ENCODE measurements at places on chromosomes 6 and 20. TPM values are rescaled to one million over a fixed set of nuclear protein-coding genes. Genes with fewer than 3 reads are reported as not detected.

DNA sequence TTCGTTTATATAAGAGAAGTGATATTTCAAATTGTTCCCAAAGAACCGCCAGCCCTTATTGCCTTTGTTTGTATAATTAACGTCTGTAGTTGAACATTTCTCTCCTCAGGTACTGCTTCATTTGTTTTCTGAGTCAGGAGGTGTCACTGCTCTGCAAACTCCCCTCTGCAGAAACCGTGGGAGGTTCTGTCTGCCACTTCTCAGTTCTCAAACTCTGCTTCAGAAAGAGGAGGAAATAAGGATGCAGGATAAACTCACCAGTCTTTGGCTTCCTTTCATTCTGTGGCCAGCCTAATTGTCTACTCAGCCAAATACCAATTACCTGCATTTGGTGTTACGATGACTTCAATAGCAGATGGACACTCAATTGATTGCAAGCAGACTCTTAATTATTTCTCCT, 149.8 kb downstream of the PAK5 start:
- no peak overlapping the region for H3K27ac ChIP-seq
- no peak overlapping the region for H3K4me3 ChIP-seq
- no peaks in the 10 kb centered on the region for H3K36me3 ChIP-seq

Gene HBS1L
- total RNA-seq = 72.1 TPM

GRCh38 chr6:148351309-148351708, 8.7 kb downstream of the SASH1 start:
- H3K4me3 ChIP-seq = no peak overlapping the region
- H3K36me3 ChIP-seq = peaks cover 2% of the 10 kb centered on the region
- H3K4me1 ChIP-seq = no peaks in the 10 kb centered on the region
- peaks cover 24% of the 10 kb centered on the region for H3K27me3 ChIP-seq
- no peak for DNase-seq

- peak overlapping the region; percentile 99 for H3K4me3 ChIP-seq
- no peak for DNase-seq
- H3K27ac ChIP-seq = peak overlapping the region; percentile 37
- H3K4me1 ChIP-seq = peaks cover 35% of the 10 kb centered on the region
- H3K27me3 ChIP-seq = no peaks in the 10 kb centered on the region
Measured at GRCh38 chr6:109456710-109457561, 1.4 kb upstream of the MICAL1 start.

DNA sequence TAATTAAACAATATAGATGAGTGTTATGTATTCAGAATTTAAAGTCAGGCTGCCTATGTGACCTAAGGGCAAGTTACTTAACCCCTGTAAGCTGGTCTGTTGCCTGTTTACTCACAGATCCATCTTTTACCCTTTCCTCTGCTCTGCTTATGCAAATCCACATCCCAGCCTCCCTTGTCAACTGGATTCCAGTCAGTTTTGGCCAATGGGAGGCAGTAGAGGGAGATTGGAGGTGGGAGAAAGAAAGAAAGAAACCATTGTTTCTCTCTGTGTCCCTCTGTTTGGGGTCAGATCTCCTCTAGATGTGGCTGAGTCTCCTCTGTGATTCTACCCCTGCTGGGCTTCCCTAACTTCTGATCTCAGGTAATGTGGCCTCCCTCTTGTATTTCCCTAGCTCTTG, 266.8 kb upstream of the PLN start:
- no peak for DNase-seq
- peaks cover 8% of the 10 kb centered on the region for H3K4me1 ChIP-seq
- H3K4me3 ChIP-seq = no peak overlapping the region
- no peak overlapping the region for H3K27ac ChIP-seq
- no peaks in the 10 kb centered on the region for H3K36me3 ChIP-seq

- peaks cover 15% of the 10 kb centered on the region for H3K4me1 ChIP-seq
- DNase-seq = no peak
- H3K27ac ChIP-seq = peak overlapping the region; percentile 84
Measured at GRCh38 chr6:53273370-53273769, 75.4 kb downstream of the ELOVL5 start.

- DNase-seq = no peak
- H3K27me3 ChIP-seq = no peaks in the 10 kb centered on the region
- H3K4me1 ChIP-seq = peaks cover 20% of the 10 kb centered on the region
- no peak overlapping the region for H3K4me3 ChIP-seq
- H3K27ac ChIP-seq = no peak overlapping the region
Measured at GRCh38 chr6:4891141-4891540, 112.7 kb downstream of the RPP40 start.

DNA sequence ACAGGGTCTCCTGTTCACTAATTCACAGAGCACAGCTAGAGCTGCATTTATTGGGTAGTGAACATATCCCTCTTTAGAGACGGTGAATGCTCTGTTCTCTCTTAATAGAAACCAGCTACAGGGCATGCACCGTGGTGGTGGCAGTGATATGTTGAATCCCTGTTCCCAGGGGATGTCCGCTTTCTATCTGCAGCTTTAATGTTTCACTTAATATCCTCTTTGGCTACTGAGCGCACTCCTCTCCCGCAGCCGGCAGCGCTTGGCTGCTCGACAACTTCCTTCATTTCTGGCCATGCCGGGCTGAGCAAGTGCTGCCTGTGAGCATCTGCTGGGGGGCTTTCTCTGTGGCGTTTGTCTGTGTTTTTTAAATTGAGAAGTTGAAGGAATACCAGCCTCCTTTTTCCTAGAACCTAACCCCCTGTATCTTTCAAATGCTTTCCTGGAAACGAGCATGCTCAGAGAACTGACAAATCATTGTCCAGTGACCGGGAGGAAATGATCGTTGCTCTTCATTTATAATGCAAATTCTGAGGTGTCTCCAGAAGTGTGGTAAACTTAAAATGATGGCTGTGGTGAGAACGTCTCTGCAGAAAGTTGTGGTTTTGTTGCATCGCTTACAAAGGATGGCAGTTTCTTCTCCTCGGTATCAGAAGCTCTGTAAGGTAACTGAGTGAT, 297.9 kb downstream of the UTRN start:
- H3K27me3 ChIP-seq = no peaks in the 10 kb centered on the region
- H3K36me3 ChIP-seq = peaks cover 3% of the 10 kb centered on the region
- H3K27ac ChIP-seq = peak overlapping the region; percentile 98
- peak; percentile 7 for DNase-seq
- peak overlapping the region; percentile 97 for H3K4me3 ChIP-seq
- H3K4me1 ChIP-seq = peaks cover 39% of the 10 kb centered on the region

Gene GCLC
- 20.7 TPM for total RNA-seq

DNA sequence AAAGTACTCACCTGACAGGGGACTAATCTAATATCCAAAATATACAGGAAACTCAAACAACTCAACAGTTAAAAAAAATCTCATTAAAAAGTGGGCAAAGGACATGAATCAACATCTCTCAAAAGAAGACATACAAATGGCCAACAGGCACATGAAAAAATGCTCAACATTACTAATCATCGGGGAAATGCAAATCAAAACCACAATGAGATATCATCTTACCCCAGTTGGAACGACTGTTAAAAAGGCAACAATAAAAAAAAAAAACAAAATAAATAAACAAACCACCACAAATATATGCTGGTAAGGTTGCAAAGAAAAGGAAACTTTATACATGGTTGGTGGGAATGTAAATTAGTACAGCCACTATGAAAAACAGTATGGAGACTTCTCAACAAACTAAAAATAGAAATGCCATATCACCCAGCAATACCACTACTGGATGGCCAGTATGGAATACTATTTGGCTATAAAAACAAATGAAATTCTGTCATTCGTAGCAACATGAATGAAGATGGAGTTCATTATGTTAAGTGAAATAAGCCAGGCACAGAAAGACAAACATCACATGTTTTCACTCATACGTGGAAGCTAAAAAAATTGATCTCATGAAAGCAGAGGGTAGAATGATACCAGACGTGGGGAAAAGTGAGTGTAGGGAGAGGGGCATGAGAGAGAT, 6.6 kb downstream of the SIRPB2 start:
- H3K4me1 ChIP-seq = no peaks in the 10 kb centered on the region
- H3K4me3 ChIP-seq = no peak overlapping the region
- H3K27me3 ChIP-seq = peaks cover 75% of the 10 kb centered on the region

GRCh38 chr20:11118802-11119380, 445.1 kb upstream of the JAG1 start:
- no peaks in the 10 kb centered on the region for H3K27me3 ChIP-seq
- DNase-seq = no peak
- no peak overlapping the region for H3K27ac ChIP-seq

- H3K27ac ChIP-seq = peak overlapping the region; percentile 95
- H3K27me3 ChIP-seq = no peaks in the 10 kb centered on the region
- H3K36me3 ChIP-seq = peaks cover 28% of the 10 kb centered on the region
- no peak for DNase-seq
Measured at GRCh38 chr20:3801299-3801698, 5.2 kb downstream of the CDC25B start.

DNA sequence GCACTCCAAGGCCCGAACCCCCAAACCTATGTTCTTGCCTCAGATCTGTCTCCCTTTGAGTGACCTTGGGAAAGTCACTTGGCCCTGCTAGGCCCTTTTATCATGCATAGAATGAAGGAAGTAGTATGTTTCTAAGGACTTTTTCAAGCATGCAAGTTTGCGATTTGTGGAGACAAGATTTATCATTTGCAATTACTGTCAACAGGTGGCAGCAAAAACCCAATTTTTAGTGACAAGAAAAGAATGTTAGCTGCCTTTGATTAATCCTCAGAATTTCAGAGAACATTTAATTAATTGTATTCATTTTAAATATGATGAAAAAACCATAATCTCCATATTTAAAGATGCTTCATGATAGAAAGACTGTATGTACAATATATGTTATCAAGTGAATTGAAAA, 28.3 kb upstream of the PREP start:
- H3K27ac ChIP-seq = no peak overlapping the region
- DNase-seq = no peak
- H3K4me1 ChIP-seq = no peaks in the 10 kb centered on the region
- H3K36me3 ChIP-seq = no peaks in the 10 kb centered on the region
- no peaks in the 10 kb centered on the region for H3K27me3 ChIP-seq

- H3K27me3 ChIP-seq = peaks cover 19% of the 10 kb centered on the region
- no peaks in the 10 kb centered on the region for H3K4me1 ChIP-seq
- no peak overlapping the region for H3K4me3 ChIP-seq
- no peaks in the 10 kb centered on the region for H3K36me3 ChIP-seq
Measured at GRCh38 chr6:146884728-146885127, 286.0 kb downstream of the ADGB start.

- peaks cover 2% of the 10 kb centered on the region for H3K36me3 ChIP-seq
- H3K27me3 ChIP-seq = peaks cover 24% of the 10 kb centered on the region
- peaks cover 4% of the 10 kb centered on the region for H3K4me1 ChIP-seq
- no peak for DNase-seq
Measured at GRCh38 chr6:38708496-38708895, 5.6 kb upstream of the GLO1 start.

GRCh38 chr20:34045294-34045693, 51.6 kb downstream of the RALY start:
- peaks cover 8% of the 10 kb centered on the region for H3K36me3 ChIP-seq
- H3K4me1 ChIP-seq = peaks cover 74% of the 10 kb centered on the region
- DNase-seq = no peak

DNA sequence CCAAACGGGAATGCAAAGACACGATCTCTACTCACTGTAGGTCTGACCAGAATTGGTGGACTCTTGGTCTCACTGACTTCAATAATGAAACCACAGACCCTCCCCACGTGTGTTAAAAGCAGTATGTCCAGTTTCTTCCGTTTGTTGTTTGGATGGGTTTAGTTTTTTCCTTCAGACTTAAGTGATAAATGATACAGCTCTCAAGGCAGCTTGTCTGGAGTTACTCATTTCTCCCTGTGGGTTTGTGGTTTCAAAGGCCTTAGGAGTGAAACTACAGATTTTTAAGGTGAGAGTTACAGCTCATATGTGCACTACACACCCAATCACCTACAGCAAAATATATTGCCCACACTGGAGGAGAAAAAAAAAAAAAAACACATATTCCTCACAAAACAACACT, 86.7 kb upstream of the STMND1 start:
- peak overlapping the region; percentile 8 for H3K27ac ChIP-seq
- H3K27me3 ChIP-seq = peaks cover 11% of the 10 kb centered on the region
- no peaks in the 10 kb centered on the region for H3K36me3 ChIP-seq
- peaks cover 7% of the 10 kb centered on the region for H3K4me1 ChIP-seq
- DNase-seq = no peak

GRCh38 chr6:160217863-160218262, 40.8 kb downstream of the SLC22A2 start:
- no peak for DNase-seq
- peaks cover 5% of the 10 kb centered on the region for H3K36me3 ChIP-seq
- no peak overlapping the region for H3K4me3 ChIP-seq
- no peak overlapping the region for H3K27ac ChIP-seq
- H3K4me1 ChIP-seq = peaks cover 3% of the 10 kb centered on the region

- no peak overlapping the region for H3K4me3 ChIP-seq
- no peak for DNase-seq
- H3K36me3 ChIP-seq = peaks cover 2% of the 10 kb centered on the region
- no peak overlapping the region for H3K27ac ChIP-seq
- peaks cover 4% of the 10 kb centered on the region for H3K4me1 ChIP-seq
- H3K27me3 ChIP-seq = peaks cover 67% of the 10 kb centered on the region
Measured at GRCh38 chr6:31038559-31038958, 28.3 kb downstream of the MUC22 start.

Gene ARMC2
- total RNA-seq = 8.7 TPM

- H3K27me3 ChIP-seq = peaks cover 20% of the 10 kb centered on the region
- no peak overlapping the region for H3K27ac ChIP-seq
- peaks cover 2% of the 10 kb centered on the region for H3K36me3 ChIP-seq
- no peak overlapping the region for H3K4me3 ChIP-seq
Measured at GRCh38 chr20:43736588-43737158, 9.9 kb upstream of the GTSF1L start.

DNA sequence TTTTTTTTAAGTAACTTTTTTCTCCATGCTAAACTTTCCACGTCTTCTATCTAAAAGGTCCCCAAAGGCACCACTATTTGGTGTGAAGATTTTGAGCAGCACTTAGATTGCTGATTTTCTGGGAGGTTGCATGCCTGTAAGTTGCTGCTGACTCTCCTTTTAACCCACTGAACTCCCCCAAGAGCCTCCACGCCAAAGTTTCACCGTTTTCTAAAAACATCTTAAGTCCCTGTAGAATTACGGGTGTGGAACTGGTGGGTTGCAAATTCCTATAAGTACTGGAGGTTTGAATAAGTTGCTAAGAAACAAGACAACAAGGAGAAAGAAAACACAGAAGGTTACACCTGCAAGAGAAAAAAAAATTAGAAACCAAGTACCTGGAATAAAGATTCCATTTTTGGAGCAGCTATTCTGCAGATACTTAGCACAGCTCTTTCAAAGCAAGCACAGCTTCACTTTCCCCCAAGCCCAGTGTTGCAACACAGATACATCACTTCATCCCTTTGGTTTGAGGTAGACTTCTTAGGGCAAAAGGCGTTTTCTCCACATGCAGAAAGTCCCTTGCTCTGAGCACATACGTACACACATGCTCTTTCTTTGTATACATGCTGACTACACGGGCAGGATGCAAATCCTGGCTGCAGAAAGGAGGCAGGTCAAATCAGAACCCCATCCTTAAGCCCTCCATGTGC, 5.0 kb downstream of the JAG1 start:
- no peak for DNase-seq
- H3K27me3 ChIP-seq = peaks cover 79% of the 10 kb centered on the region
- H3K36me3 ChIP-seq = peaks cover 5% of the 10 kb centered on the region
- no peak overlapping the region for H3K4me3 ChIP-seq
- peaks cover 17% of the 10 kb centered on the region for H3K4me1 ChIP-seq

Gene GFOD1
- total RNA-seq = 1.4 TPM

Measured in T-helper 17 cell (primary cell).